ENCODE measurements at places on chromosomes 3 and 15. TPM values are rescaled to one million over a fixed set of nuclear protein-coding genes. Genes with fewer than 3 reads are reported as not detected.

GRCh38 chr3:117998071-117998470 lies 1036.6 kb downstream of the IGSF11 start:
- peak; percentile 9 for DNase-seq

DNA sequence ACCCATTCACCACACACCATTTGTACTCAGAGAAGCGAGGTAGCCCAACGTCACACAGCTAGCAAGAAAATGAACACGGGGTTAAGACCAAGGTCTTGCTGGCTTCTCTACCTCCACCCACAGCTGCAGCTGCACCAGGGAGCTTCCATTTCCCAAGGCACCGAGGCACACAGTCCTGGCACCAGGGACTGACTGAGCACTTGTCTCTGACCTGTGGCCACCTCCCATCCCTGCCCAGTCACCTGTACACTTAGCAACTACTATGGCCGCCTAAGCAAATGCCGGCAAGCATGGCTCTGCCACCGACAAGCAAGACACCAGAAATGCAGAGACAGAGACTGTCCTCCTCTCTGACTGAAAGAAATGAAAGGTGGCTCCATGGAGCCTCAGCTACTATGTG lies 15.3 kb downstream of the ZXDC start:
- DNase-seq = no peak

DNA sequence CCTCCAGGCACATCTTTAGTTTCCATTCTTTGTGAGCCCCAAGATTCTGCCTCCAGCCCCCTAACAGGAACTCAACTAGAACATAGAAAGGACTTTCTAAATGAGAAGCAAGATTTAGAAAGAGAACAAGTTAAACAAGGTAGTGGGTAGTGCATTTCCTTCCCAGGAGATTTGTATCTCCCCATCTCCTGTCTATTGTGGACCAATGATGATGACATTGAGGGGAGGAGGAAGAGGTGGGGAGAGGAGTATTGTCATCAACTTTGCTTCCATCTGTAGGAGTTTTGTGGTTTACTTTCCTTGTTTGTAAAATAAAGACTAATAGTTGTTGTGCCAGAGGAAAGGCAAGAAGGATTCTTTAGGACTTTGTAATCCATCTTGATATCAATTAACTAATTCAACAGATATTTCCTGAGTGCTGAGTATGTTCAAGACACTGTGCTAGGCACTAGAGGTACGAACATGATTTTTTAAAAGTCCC lies 235.3 kb upstream of the ROPN1 start:
- no peak for DNase-seq

Gene PDZRN3
- total RNA-seq = not detected

Gene ALPK3
- 0.10 TPM for total RNA-seq

Data from MCF 10A (cell line).